Fibroblast of skin of left quadriceps (primary cell): ENCODE measurements at places on chromosomes 1 and 21.
A peak's percentile ranks its signal among the peaks of the same experiment; 100 is the strongest.

- peak; percentile 46 for DNase-seq
These were observed 36.0 kb upstream of the DISC1 start for GRCh38 chr1:231590453-231591198.

DNA sequence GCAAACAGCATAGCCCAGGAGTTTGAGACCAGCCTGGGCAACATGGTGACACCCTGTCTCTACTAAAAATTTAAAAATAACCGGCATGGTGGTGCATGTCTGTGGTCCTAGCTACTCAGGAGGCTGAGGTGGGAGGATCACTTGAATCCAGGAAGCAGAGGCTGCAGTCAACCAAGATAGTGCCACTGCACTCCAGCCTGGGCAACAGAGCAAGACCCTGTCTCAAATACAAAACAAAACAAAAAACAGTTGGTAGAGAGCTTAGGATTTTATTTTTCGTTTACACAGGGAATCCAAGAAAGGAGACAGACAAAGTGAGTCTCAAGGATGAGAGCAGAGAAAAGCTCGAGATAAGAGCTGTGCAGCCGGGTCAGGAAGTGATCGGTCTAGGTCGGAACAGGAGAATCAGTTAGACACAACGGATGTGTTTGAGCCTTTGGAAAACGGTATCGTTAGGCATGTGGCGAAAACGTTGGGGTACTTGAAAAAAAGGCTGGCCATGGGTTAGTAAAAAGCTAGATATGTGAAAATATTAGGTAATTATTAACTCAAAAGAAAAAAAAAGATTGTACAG, 1.7 kb upstream of the MIB2 start:
- DNase-seq: no peak

GRCh38 chr1:240199758-240200645, 108.3 kb downstream of the FMN2 start:
- DNase-seq: no peak

DNA sequence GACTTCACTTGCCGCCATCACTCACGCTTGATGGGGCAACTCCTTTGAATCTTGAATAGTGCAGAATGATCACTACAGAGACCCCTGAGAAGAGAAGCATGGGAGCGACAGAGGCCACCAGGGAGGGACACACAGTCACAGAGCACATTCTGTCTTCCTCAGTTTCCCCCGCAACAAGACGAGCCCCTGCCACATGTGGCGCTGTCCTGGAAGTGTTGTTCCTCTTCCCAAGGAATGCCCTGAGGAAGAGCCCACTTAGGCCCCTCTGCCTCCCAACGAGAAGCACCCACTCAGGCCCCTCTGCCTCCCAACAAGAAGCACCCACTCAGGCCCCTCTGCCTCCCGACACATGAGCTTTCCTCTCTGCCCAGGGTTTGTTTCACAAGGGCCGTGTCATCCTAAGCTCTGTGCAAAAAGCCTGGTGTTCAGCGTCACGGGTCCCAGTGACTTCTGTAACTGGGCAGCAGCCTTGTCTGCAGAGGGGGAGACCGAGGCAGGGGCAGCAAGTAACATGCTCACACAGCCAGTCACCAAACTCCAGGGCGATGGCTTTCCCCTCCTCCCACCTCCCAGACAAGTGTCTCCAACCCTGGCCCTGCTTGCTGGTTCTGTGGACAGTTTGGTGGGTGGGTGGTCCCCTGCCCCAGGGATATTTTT, 19.8 kb downstream of the SLC37A1 start:
- no peak for DNase-seq

DNA sequence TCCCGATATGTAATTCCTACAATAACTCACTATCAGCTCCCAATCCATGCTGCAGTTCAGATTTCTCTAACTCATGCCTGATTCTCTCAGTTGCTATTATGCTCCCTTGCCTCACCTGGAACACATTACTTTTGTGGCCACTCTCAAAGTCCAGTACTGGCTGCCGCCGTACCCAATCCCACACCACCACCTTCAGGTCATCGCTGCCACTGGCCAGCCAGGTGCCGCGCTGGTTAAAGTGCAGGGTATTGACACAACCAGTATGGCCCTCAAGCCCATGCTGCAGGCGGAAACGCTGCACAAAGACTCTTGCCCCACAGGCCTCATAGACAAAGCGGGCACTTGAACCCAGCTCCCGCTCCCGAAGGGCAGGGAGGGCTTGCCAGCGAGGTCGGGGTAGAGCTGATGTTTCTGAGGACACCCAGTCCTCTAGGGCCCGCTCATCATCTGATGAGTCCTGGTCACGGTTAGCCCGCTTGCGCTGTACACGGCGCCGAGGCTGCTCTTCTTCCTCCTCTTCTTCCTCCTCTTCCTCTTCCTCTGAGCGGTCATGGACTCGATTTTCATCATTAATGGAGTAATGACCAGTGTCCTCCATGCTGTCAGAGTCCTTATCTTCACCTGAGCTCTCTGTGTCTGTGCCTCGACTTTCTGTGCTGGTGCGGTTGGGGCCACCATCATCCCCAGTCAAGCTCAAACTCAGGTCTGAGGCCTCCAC, 22.6 kb downstream of the DCAF8 start:
- no peak for DNase-seq

- no peak for DNase-seq
These were observed 561.3 kb downstream of the NCAM2 start for GRCh38 chr21:21559285-21560045.

- DNase-seq: no peak
These were observed 40.3 kb upstream of the RUNX3 start for GRCh38 chr1:24970399-24970753.

DNA sequence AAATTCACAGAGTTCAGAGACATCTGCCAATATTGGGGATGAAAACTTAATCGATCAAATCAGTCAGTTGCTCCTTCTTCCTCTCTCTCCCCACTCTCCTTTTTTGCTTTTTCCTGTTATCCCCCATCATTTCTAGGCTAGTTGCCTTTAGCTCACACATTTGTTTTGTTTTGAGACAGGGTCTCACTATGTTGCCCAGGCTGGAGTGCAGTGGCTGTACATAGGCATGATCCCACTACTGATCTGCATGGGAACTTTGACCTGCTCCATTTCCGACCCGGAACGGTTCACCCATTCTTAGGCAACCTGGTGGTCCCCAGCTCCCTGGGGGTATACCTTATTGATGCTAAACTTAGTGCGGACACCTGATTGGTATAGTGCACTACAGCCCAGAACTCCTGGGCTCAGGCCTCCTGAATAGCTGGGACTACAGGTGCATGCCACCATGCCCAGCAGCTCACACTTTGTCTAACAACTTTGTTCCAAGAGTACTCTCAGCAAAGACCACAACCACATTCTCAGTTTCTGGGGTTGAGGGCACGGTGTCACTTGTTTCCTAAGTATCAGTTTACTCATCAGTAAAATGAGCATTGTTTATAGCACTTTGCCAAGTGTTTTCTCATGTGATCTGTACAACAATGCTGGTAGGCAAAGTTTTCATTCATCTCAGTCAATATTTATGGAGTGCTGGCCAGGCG, 6.7 kb upstream of the ELOA start:
- DNase-seq: no peak
